ENCODE measurements at places on chromosomes 6 and 20. TPM values are rescaled to one million over a fixed set of nuclear protein-coding genes. Genes with fewer than 3 reads are reported as not detected.

DNA sequence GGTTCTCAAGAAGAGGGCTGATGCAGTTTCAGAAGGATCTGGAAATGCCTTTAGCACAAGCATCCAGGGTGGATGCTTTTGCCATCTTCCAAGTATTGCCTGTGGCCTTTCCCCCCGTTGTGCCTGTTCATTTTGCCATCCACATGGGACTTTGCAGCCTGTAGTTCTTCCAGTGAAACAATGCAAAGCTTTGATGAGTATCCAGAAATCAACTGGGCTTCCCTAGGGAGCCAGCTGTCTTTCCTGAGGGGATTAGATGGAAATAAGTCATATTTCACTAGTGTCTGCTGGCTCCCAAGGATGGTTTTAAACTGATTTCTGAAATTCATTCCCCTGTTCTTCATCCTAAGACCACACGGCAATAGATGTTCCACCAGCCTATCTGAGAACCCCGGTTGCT lies 63.3 kb downstream of the CAP2 start:
- no peak for DNase-seq

- no peak for DNase-seq
Observed at GRCh38 chr6:168711666-168712300, 270.8 kb downstream of the SMOC2 start.

DNA sequence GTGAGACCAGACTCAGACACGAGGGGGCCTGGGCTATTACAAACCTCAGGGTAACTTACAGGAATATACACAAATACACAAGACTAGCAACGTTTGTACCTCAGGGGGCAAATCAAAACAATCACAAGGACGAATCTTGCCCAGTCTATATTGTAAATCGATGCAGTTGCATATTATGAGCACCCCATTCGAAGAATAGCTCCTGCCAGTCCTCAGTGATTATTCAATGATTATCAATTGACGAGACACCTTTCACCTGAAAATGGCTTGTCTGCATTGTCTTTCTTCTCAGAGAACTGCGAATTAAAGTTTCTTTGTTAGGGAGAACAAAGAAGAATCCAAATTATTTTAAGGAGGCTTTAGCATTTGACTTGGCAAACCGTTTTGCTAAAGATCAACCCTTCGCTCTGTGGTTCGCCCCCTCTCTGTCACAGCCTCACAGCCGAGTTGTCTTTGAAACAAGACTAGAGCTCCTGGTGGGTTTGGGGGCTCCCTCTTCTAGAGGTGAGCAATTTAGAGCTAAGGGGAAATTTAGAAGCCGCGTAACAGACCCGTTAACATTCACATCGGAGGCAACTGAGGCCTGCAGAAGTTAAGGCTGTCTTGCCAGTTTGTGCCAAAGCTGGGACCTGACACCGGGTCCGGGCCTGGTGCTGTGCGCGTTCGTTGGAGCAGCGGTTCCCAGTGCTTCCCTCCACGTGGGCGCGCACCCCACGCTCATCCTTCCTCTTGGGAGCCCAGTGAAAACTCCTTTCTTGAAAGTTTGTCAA lies 24.9 kb upstream of the MAP3K7 start:
- DNase-seq = no peak

DNA sequence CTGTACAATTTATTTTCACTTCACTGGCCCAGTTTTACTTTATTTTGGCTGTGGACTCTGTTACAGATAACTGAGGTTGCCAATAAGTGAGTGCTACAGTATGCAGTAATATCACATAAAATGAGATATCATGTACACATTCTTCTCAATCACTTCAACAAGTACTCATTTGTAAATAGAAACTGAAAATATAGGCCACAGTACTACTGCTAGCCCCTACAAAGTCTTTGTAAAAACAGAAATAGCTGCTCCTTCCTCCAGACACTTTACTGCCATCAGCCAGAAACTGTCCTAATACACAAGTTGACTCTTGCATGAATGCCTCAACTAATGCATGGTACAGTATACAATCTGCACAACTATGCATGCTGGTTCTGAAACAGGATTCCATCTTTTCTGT lies 9.2 kb downstream of the DTNBP1 start:
- DNase-seq = no peak

DNA sequence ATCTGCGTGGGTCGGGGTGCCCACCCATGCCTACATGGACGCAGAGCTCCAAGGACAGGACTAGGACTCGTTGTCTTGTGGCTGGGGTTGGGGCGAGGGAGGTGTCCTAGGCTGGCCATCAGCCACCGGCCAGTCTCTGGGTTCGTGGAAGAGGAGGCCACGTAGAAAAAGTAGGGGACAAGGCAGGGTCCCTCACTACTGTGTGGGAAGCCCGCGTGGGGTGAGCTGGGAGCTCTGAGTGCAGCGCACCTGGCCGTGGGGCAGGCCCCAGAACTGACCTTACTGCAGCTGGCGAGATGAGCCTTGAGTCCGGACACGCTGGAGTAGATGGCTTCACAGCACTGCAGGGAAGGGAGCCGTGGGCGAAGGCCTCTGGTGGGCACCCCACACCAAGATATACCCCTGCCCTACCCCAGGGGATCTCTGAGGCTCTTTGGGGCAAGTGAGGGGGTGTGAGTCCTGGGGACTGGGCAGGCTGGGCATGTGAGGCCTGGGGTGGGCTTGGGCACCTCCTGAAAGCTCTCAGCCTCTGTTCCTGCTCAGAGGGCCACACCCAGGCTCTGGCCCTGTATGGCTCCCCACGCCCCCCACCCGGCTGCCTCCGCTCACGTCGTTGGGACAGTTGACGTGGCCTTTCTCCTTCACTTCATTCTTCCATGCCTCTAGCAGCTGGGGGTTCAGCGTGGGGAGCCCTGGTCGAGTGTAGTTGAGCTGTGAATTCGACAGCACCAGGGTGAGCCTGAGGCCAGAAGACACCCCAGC lies 5.6 kb upstream of the UCKL1 start:
- no peak for DNase-seq

DNA sequence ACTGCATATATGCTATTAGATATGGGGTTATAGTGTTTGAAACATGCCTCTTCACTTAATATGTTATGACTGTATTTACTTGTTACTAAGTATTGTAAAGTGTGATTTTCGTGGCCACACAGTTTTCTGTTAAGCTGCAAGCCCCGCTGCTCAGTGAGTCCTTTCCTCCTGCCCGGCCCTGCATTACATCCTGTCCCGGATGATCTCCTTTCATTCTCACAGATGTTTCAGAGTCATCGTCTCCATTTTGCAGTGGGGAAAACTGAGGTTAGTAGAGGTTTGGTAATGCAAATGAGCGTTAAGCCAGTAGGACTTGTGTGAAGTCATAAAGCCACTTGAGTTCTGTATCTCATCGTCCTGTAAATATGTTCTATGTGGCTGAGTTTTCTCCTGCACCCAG lies 155.5 kb downstream of the CFAP61 start:
- DNase-seq = no peak

GRCh38 chr20:32580970-32581838 lies 3.9 kb downstream of the NOL4L start:
- DNase-seq = no peak

BPIFB1 gene
- total RNA-seq = not detected

DNA sequence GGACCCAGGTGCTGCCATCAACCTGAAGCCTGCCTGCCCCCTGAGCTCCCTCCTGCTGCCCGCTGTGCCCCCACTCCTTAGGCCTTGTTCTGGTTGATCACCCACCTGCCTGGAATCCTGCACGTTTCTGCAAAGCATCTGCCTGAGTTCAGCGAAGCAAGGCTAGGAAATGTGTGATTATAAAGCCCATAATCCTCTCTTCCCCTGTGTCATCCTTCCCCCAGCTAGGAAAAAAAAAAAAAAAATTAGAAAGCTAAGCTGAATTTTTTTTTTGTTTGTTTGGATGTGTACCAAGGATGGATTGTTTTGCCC lies 93.2 kb downstream of the FOXA2 start:
- DNase-seq = peak; percentile 7

DNA sequence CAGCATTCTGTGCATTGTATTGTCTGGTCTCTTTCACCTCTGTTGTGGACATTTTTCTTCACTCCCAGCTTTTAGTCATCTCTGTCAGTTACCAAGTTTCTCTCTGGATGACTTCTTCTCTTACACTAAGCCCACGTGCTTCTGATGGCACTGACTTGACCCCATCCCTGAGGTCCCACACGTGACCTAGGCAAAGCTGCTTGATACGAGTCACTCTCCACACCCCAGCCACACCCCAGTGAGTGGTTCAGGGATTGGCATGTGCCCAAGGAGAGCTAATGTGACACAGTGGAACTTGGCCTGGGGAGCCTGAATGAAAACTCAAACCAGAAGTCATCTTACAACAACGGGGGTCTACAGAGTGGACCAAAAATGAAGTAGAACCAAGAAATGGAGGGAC lies 32.2 kb downstream of the HTR1E start:
- no peak for DNase-seq

PTCRA gene
- total RNA-seq = not detected

FOXF2 gene
- total RNA-seq = not detected

DNA sequence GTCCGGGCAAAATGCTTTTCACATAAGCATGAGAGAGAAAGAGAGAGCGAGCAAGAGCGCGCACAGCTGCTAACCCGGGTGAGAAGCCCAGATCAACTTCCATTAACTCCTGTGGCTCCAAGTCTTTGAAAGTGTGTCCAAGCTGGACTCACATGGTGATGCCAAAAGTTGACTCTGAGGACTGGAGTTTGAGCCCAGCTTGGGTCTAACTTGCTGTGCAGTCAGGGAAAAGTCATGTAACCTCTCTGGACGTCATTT lies 357.2 kb upstream of the SULF2 start:
- DNase-seq = no peak

GRCh38 chr6:159977255-159977903 lies 8.5 kb downstream of the IGF2R start:
- no peak for DNase-seq

DNA sequence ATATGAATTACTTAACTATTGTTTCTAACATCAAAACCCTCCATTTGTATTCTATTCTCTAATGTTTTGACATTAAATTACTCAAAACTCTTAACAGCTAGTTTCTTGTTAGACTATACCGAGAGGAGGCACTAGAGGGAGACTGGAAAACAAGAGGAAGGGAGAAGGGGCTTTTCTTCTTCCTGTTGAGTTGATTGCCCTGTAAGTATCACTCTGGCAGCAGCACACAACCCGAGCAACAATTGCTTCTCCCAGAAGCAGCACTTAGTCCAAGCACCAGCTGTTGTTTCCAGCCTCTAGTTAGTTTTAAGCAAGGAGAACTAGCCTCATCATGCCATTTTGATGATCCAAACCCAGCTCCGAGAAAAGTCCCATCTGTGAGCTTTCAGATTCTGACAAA lies 603.8 kb downstream of the PRKN start:
- DNase-seq = no peak

PACRG gene
- 0.29 TPM for total RNA-seq

C6orf136 gene
- 10.5 TPM for total RNA-seq

TRIM15 gene
- not detected for total RNA-seq

DNA sequence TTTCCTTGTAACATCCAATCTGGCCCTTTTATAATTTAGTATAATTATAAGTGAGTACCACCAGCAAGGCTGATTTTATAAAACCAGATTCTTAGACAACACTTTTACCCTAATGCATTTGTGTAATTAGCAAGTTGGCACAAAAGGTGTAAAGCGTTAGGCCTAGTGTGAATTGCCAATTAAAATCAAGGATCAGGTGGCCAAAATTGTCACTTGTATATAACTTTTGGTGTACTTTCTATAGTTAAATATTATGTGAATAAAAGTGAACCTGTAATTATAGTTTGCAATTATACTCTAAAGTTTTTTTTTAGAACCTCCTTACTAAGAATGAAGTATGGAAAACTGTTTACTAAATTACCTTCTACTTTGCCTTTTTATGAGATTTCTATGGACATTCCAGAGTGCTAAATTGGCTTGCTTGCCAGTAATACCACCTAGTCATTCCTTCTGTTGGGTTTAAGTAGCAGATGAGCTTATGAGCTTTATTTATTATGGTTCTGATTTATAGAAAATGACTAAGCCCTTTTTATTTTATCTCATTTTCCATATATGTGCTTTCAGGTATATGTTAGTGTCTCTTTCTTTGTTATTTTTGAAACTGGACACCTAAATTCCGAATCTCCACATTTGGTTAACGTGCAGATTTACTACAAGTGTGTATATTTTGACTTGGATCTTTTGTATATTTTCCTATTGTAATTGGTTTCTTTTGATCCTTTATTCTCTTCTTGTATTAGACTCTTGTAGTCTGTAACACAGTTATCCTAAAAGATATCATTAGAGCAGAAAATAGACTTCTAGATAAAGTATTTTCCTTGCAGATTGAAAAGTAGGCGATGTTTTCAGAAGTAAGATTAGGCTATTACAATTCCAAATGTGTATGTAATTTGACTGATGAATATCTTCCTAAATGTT lies 3.9 kb downstream of the STXBP5 start:
- DNase-seq = no peak

- DNase-seq = no peak
Observed at GRCh38 chr6:110329714-110330436, 28.3 kb downstream of the METTL24 start.

GRCh38 chr6:35008858-35009257 lies 119.8 kb downstream of the ANKS1A start:
- DNase-seq = no peak

DNA sequence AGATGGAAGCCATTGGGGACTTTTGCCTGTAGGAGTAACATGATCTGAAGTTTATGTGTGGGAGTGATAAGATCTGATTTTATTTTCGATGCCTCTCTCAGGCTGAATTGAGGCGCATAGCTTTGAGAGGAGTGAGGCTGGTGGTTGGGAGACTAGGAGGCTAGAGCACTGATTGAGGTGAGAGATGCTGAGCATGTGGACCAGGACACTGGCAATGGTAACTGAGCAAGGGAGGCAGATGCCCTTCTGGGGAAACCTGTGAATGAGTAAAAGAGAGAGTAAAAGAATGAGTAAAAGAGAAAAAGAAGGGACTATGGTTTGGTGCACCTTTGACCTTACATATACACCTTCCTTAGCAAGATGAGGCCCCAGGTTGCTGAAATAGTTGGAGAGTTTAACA lies 3.0 kb downstream of the RRP36 start:
- DNase-seq = no peak

- no peak for DNase-seq
Observed at GRCh38 chr6:34816635-34817301, 24.9 kb downstream of the BLTP3A start.

- DNase-seq = no peak
Observed at GRCh38 chr20:63036291-63036690, 29.5 kb upstream of the BHLHE23 start.

GRCh38 chr20:17500271-17500670 lies 30.9 kb downstream of the BFSP1 start:
- no peak for DNase-seq

GRCh38 chr6:138289739-138290138 lies 71.4 kb upstream of the PBOV1 start:
- no peak for DNase-seq

NMBR gene
- not detected for total RNA-seq

FHL5 gene
- not detected for total RNA-seq

AHI1 gene
- total RNA-seq = 5.4 TPM

Measured in epithelial cell of proximal tubule (primary cell).